ENCODE measurements at places on chromosomes 6 and 20.

DNA sequence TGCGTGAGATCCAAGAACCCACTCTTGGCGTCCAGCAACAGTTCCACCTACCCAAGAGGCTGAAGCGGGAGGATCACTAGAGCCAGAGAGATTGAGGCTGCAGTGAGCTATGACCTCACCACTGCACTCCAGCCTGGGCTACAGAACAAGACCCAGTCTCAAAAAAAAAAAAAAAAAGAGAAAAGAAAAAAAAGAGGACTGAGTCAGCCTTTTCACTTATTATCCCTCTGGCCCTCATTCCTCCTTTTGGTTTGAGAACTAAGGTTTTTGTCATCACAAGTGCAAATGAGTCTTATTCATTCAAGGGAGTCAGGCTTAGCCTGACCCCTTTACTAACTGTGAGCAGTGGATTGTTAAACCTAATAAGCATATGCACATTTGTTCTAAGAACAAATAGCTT is 37.9 kb upstream of the JARID2 start:
- no peak for DNase-seq

GRCh38 chr6:150235218-150235617 is 92.4 kb downstream of the PPP1R14C start:
- DNase-seq = no peak

DNA sequence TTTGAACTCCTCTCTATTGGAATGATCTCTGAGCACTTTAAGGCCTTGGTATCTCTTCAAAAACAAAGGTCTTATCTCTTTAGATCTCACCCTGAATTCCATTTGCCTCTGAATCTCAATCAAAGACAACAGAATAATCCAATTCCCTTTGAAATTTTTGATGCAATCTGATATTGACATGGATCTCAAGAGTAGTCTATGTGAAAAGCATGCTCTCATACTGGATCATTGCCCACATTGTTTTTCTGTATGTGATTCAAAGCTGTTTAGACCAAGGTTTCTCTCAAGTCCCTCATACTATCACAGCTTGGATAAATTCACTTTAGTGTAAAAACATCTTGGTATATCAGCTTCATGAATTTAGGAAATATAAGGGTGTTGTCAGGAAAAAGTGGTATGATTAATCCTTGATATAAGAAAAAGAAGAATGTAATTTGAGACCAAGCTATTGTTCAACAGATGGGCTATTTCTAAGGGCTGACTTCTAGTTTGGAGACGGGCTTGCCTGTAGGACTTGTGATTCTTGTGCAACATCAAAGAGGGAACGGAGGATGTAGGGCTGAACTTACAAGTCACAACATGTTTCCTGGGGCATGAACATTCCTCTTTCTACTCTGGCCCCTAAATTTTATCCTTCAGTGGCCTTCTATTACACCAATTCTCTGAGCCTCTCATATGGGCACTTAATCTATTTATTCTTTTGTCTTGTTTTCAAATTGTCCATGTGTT is 77.9 kb upstream of the CITED2 start:
- DNase-seq = no peak

DNA sequence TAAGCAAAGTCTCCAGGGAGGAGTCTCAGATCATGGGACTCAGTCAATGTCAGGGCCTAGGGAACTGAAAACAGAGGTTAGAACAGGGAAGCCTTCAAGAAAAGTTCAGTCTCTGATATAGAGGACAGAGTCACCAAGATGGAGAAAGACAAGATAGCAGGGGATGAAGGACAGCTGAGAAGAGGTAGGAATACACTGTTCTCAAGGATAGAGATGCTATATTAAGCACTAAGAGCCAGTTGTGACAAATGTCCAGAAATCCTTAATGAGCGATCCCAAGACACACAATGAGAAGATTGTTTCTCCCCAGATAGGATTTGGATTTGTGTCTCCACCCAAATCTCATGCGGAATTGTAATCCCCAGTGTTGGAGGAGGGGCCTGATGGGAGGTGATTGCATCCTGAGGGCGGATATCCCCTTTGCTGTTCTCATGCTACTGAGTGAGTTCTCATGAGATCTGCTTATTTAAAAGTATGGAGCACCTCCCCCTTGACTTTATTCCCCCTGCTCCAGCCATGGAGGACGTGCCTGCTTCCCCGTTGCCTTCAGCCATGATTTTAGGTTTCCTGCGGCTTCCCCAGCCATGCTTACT is 168.2 kb downstream of the AKAP7 start:
- DNase-seq = no peak

GRCh38 chr20:58705208-58705926 is 12.8 kb downstream of the NPEPL1 start:
- no peak for DNase-seq

DNA sequence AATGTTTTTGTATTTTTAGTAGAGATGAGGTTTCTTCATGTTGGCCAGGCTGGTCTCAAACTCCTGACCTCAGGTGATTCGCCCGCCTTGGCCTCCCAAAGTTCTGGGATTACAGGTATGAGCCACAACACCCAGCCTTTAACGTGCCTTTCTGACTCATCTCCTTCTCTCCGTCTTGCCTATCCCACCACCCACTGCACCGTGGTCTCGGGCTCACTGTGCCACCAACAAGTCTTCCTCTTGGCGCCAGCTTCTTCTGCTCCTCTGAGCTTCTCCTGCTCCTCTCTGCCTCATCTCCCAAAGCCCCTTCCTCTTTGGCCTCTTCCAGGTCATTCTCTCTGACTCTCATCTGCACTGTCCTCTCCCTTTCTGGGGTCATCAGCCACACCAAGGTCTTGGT is 41.0 kb downstream of the TMEM242 start:
- no peak for DNase-seq

GRCh38 chr6:11197175-11197536 is 35.3 kb downstream of the NEDD9 start:
- no peak for DNase-seq

DNA sequence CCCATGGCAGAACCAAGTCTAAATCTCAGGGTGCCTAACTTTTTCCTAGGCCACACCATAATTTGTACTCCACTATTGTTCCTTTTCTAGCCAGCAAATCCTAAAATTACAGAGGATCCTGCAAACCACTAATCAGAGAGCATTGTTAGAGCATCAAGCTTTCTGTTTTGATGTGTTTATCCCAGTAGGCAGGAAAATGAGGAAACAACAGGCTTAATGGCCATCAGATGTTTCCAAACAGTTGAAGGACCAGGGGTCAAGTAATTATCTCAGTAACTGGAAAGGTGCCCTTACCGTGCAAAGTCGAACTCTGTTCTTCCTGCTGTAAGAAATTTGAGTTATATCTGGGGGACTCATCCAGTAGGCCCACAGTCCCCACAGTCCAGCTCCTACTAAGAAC is 58.7 kb downstream of the RALY start:
- no peak for DNase-seq

GRCh38 chr6:4474810-4475209 is 301.4 kb upstream of the CDYL start:
- no peak for DNase-seq

DNA sequence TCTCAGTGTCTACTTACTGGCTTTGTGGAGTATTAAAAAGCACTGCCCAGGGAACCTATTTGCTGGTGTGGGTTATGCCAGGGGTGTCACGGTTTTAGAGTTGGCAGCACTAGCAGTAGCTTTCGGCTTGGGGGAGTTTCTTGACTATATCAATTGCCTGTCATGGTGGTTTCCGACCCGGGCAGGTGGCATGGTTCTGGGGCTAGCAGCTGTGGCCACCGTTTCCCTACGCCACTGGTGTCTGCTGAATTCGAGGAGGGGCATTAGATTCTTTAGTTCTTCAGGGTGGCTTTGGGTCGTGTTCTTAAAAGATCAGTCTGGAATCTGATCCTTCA is 55.6 kb upstream of the FOXC1 start:
- DNase-seq = no peak

DNA sequence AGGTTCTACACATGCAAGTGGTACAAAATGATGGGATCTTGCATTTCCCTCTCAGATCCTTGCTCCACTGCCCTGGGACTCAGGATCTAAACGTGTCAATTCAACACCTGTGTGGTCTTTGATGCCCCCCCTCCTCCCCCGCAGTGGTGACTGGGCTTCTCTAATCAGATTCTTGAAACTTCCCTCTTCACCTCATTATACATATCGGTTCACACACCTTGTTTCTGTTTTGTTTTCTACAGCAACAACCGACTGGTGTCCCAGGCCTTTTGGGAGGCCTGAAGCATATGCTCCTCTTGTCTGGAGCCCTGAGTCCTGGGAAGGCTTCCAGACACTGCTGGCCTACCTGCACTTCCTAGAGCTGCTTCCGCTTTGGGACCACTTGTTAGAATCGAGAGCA is 20.0 kb downstream of the SAMD3 start:
- no peak for DNase-seq

- DNase-seq = peak; percentile 6
Measured at GRCh38 chr6:5287205-5287965, 26.1 kb downstream of the FARS2 start.

DNA sequence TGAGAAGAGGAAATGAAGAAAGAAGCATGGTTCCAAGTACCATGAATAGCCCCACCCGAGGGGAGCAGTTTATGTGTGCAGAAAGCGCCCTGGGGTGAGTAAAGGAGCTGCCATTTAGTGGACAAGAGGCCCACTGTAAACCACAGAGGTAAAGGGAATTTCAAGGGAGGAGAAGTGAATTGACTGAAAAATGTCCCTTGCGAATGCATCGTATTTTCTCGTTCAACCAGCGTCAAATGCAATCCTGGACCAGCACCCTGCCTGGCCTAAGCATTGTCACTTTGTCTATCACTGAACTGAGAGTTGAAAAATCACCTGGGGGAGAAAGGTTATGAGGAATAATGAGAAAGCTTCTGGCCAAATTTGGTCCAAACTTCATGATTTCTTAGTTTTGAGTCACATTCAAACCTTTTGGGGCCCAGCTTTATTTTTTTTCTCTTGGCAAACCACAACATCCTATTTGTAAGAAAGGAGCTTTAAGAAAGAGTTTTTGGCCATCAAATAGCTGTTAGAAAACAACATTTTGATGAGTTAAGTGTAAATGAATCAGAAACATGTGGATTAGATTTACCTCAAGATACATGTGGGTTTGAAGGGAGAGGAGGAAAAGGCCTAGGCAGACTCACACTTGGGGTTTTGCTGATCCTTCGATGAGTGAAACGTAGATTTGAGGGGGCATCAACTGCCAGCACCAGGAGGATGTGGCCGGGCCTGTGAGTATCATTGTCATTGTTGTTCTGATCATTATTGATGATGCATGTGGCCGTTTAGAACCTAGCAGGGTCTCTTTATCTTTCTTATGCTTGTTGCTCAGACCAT is 214.0 kb downstream of the CLIC5 start:
- DNase-seq = no peak

GRCh38 chr6:111628142-111628850 is 22.6 kb upstream of the TRAF3IP2 start:
- DNase-seq = no peak

DNA sequence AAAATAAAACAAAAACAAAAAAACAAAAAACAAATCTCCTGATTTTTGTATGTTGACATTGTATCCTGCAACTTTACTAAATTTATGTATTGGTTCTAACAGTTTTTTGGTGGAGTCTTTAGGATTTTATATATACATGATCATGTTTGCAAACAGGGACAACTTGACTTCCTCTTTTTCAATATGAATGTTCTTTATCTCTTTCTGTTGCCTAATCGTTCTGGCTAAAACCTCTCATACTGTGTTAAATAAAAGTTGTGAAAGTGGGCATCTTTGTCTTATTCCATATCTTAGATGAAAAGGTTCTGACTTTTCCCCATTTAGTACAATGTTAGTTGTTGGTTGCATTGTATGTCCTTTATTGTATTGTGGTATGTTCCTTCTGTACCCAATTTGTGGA is 261.7 kb upstream of the NOX3 start:
- DNase-seq = no peak

DNA sequence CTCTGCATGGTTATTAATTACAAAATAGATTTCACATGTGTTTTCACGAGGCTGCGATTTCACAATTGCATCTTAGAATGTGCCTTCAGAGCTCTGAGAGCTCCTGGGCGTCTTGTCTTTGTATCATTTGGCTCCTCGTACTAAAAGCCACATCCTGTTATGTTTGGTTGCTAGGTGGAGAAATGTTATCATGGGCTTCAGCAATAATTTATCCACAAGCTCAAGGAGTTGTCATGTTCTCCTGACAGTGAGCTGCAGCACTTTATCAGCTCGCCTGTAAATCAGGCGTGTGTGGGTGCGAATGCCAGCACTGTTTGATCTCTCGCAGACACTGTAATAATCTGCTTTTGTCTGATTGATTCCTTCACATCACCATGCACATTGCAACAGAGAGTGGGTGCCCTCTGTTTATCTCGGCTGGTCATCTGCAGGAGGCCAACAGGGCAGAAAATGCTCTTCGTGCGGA is 218.6 kb upstream of the ZFP64 start:
- no peak for DNase-seq

GRCh38 chr6:149484733-149485700 is at the start of gene ZC3H12D:
Gene ZC3H12D, minus strand, starts transcription at chr6:149485014. Its CDS starts 10,471 bp downstream, at chr6:149474543.
- DNase-seq = no peak

DNA sequence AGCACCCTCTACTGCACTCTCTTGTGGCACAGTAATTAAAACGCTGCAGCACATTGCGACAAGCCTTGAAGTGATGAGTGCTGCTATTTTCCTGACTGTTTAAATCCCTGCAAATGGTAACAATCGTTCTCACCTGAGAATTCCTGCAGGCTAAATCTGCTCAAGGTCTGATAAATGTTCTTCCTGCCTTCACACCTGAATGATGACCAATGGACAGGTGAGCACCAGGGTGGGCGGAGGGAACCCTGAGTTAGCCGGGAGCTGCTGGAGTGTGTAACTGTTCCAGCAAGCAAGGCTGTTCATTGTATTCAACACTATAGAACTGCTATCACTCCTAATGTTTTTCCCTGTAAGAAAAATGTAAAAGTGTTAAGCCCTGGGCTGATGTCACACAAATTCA is 4.0 kb downstream of the DACT2 start:
- no peak for DNase-seq

DNA sequence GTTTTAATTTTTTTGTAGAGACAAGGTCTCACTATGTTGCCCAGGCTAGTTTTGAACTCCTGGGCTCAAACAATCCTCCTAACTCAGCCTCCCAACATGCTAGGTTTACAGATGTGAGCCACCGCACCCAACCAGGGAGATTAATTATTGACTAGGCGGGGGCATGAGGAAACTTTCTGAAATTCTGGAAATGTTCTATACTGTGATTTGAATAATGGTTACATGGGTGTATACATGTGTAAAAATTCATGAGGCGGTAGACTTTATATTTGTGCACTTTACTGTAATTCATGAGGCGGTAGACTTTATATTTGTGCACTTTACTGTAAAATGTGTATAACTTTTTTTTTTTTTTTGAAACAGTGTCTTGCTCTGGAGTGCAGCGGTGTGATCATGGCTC is 147.2 kb downstream of the GRM4 start:
- no peak for DNase-seq

Data from pons (tissue), 1 donor.